ENCODE measurements at places on chromosomes 13 and 19.

- DNase-seq = no peak
Measured at GRCh38 chr19:53045536-53045935, 996 bp downstream of the ERVV-2 start.

DNA sequence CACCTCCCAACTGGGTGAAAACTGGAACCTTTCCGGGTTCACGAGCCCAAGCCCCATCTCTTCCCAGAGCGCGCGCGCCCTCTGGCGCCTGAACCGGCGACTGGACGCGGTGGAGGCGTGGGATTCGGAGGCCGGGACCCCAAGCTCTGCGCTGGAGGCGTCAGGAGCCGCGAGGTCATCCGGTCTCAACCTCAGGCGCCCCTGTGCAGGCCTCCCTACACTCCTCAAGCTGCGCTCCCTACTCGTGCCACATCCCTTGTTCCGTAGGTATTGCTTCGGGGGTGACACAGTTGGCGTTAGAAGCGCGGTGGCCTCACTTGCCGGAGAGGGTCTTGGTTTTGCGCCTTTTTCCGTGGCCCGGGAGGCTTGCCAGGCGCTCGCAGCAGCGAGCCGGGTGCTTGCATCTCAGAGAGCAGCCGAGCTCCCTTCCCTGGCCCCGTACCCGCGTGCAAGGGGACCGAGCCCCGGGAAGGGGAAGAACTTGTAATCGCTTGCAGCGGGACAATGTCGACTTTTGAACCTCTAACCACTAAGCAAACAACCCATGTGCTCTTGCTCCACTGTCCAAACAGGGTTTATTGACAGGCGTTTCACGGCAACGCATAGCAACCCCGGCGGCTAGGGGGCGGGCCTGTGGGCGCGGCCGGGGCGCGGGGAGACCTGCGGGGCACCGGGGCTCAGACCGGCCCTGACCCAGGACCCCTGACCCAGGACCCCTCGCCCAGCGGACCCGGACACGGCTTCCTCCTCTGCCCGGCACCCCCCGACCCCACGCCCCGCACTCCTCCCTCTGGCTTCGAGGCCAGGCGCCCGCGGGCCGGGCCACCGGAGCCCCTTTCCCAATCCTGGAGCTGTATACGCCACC, 8.5 kb downstream of the CDX2 start:
- no peak for DNase-seq

DNA sequence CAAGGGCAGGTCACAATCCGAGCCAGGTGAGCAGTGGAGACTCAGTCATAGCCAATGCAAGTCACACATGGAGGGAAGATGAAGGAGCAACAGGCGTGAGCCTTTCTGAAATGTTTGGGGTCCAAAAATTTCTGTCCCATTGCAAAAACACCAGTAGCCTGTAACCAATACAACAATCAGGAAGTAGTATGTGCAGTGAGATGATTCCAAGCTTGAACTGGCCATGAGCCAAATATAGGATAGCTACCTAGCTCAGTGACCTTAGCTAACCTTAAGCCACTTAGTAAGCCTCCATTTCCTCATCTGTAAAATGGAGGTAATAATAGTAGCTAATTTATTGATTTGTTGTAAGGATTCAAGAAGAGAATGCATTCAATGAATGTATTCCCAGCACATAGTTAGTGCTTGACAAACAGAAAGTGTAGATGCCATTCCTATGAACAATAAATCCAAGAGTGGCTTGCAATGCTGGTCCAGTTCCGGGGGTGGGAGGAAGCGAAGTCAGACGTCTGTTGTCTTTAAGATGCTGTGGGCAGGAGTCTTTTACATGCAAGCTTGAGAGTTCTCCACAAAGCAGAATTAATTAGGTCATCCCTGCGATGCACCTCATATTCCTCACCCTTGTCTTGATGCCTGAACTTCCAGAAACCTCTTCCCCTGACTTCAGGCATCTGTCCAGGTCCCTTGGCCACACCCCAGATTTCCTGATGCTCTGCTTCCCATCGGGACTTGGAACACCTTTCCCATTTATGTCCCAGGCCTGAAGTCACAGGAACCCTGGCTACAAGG, 195.7 kb upstream of the UBL3 start:
- DNase-seq = no peak

- no peak for DNase-seq
Measured at GRCh38 chr13:80563439-80563838, 222.5 kb upstream of the SPRY2 start.

DNA sequence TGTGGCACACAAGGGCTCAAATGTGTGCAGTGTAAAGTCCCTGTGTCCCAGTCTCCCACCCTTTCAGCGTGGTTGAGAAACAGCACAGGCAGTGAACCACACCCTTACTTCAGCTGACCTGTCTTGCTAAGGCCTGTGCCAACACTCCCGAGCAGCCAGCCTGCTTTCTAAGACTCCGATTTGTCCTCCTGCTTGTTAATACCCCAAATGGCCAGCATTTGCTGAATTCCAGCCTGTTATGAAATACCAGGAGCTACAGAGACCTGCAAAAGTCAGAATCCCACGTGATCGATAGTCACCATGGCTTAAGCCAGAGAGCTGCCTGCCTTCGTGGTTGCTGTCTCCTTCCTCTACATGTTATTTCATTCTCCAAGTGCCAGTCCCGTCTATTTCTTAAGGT, 200.5 kb downstream of the FGF9 start:
- DNase-seq = no peak

GRCh38 chr13:81781471-81781870, 1440.5 kb upstream of the SPRY2 start:
- no peak for DNase-seq

DNA sequence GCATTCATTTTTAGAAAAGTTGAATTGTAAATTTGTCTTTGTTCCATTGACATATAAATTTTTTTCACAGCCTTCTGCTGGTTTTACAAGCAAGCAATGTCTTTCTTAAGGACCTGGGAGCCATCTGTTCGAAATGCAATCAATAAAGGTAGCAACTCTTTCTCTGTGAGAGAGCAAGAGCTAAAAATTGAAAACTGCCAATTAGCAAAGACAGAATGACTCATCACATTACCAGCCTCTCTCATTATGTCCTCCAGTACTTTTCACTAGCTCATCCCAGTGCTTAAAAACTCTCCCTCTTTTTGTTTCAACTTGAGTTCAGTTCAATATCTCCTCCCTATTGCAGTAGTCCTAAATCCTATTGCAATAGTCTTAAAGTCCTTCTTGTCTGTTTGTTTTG, 760.7 kb upstream of the SLITRK6 start:
- no peak for DNase-seq

GRCh38 chr13:108795841-108796240, 166.4 kb downstream of the MYO16 start:
- no peak for DNase-seq

DNA sequence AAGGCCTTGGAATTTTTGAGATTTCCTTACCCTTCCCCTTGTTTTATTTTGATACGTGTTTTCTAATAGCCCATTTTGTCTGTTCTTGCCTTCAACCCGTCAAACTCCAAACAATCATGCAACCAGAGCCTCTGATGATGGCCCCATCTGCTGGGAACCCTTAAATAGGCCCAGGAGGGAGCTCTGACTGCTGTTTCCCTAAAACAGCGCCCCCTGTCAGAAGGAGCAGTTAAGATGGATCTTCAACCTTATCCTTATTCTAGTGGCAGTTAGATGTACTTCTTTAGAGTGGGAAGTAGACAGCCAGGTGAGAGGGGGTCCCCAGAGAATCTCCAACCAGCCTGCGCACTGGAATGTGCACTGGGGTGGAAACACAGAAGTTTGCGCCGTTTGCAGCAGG, 1031.0 kb upstream of the PCDH9 start:
- DNase-seq = no peak
